ENCODE measurements at places on chromosomes 5 and 9.
A peak's percentile ranks its signal among the peaks of the same experiment; 100 is the strongest.

DNA sequence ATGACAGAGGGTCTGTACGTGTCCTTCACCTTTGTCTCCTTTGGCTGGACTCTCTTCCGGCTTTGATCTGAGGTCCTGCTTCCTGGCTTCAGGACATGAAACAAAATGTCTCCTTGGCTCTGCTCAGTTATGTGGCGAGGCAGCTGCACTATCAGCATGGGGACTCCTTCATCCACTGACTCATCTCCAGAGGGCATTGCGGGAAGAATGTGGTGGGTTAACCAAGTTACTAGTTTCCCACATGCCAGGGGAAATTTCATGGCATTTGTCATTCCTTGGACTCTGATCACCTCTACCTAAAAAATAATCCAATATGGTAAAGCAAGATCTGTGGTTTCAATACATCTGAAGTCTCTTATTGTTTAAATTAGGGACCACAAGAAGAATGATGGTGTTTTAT lies 259.7 kb downstream of the MED10 start:
- no peak for DNase-seq

- peak; percentile 65 for DNase-seq
These were observed 765 bp downstream of the MARCHF6 start for GRCh38 chr5:10354048-10354872.

GRCh38 chr5:26482810-26483375 lies 555.5 kb downstream of the CDH9 start:
- DNase-seq: no peak

- DNase-seq: no peak
These were observed 18.5 kb downstream of the NIM1K start for GRCh38 chr5:43210570-43210969.

GRCh38 chr5:98102936-98103335 lies 670.5 kb upstream of the RGMB start:
- no peak for DNase-seq

DNA sequence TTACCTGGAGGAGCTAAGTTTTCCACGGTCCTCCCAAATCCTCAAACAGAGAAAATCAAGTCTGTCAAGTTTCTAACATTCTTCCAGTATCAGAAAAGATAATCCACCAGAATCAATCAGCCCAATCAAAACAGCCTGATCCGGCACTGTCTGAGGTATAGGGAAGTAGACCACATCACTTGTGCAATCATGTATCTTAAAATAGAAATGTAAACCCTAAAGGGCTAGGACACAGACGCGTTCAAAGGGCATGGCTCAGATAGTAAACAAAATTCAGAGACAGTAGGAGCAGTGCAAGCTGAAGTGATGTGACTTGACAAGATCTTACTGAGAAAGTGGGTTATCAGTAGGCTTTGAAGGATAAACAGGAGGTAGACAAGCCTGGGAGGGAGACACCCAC lies 252.4 kb upstream of the DAPK1 start:
- DNase-seq: no peak

DNA sequence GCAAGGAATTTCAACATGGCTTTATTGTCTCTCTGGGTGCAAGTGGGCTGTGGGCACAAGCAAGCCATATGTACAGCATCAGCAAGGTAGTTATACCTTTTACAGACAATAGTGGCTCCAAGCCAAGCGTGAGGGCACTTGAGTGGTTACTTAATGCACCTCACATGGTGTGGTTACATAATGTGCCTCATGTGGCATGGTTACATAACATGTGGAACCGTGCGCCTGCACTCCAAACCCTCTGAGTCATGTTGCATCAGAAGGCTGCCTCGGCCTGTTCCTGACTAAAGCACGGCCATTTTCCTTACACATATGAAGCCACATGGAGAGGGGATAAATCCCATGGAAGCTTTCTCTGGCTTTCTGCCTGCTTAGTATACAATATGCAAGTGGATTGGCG lies 150.9 kb downstream of the OSTF1 start:
- no peak for DNase-seq

GRCh38 chr5:30347858-30348257 lies 845.6 kb upstream of the CDH6 start:
- no peak for DNase-seq

DNA sequence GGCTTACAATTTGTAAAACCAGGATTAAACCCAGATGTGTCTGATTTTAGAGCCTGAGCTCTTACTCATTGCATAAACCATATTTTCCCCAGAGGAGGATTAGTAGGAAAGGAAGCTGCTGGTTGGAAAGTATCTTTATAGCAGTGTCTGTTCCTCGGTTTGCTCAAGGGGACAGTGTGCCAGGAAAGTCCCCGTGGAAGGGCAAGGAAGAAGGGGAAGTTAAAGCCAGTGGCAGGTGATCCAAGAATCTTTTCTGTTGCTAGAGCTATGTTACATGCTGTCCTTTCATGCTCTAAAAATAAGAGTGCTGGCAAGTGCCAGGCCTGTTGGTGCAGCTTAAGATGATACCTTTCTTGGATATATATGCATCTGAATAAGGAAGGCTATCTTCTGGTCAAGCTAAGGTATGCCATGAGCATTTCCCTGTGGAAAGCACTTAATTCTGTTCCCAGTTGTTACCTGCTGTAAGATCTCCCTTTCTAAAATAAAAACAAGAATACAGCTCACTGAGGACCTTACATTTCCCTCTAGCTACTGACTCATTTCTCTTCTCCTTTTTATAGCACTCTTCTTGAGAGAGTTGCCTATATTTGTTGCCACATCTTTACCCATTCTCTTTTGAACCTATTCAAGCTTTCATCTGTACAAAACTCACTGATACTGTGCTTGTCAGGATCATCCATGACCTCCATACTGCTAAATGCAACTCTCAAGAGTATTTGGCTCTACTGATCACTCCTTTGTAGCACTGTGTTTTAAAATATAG lies 8.0 kb downstream of the PDCD1LG2 start:
- no peak for DNase-seq

GRCh38 chr5:88839238-88839637 lies 43.7 kb downstream of the MEF2C start:
- DNase-seq: no peak

DNA sequence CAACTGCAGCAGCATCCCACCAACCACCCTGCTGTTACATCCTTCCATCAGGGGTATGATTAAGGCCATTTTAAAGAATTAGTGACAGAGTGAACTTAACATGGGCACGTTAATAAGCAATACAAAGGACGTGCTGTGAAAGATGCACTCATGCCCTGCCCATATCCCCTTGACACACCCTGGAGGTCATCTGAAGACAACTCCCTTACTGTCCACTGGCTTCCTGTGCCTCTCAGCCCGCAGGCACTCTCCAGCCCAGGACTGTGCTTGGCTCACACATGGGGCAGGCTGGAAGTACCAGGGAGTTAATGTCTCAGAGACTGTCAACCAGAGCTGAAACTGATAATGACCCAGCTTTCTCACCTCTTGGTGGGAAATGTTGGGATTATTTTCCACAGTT lies 81.8 kb downstream of the TRIM36 start:
- no peak for DNase-seq

GRCh38 chr5:87081016-87081415 lies 186.7 kb upstream of the RASA1 start:
- no peak for DNase-seq

- DNase-seq: no peak
These were observed 86.8 kb downstream of the SLC24A2 start for GRCh38 chr9:19701991-19702390.

GRCh38 chr5:32272746-32273145 lies 40.0 kb downstream of the MTMR12 start:
- no peak for DNase-seq

- no peak for DNase-seq
These were observed 404.1 kb downstream of the DMRT2 start for GRCh38 chr9:1454211-1454610.

DNA sequence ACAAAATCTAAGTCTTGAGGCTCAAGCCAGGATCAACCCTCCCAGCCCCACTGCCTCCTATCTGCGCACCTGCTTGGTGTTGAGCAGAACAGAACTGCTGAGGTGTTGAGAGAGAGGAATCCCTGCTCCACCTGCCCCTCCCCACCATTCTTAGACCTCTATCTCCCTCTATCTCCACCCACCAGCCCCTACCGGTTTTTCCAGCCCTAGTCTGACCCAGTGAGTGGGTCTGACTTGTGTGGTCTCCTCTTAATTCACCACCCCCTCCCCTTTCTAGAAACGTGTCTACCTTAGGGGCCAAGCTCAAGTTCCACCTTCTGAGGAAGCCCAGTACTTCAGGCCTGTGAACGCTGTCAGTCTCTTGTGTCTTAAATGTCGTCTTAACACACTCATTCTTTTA lies 93.7 kb downstream of the ARHGAP26 start:
- no peak for DNase-seq

GRCh38 chr9:22548625-22549024 lies 102.0 kb downstream of the DMRTA1 start:
- DNase-seq: no peak

DNA sequence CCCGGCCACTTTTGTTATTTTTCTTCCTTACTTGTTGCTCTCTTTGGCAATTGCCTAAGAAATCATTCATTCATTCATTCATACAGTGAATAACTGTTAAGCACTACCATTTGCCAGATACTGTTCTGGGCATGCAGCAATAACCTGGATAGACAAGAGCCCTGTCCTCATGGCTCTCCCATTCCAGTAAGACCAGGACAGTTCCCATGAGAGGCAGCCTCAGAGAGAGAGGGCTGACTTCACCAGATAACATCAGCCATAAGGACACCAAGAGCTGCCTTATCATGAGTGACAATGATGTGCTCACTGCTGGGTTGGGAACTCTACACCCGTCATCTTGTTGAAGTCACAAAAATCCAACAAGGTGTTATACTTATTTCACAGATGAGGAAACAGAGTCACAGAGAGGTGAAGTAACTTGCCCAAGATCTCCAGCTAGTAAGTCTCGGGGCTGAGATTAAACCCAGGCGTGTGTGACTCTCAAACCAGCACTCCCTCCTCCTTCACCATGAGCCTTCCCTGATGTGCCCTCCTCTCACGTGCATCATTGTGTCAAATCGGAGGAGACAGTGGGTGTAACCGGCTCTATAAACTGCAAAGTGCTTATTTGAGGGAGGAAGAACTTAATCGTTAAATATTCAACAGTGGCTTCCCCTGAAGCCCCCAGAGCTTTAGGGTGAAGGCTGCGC lies 61.1 kb upstream of the TBC1D2 start:
- no peak for DNase-seq

DNA sequence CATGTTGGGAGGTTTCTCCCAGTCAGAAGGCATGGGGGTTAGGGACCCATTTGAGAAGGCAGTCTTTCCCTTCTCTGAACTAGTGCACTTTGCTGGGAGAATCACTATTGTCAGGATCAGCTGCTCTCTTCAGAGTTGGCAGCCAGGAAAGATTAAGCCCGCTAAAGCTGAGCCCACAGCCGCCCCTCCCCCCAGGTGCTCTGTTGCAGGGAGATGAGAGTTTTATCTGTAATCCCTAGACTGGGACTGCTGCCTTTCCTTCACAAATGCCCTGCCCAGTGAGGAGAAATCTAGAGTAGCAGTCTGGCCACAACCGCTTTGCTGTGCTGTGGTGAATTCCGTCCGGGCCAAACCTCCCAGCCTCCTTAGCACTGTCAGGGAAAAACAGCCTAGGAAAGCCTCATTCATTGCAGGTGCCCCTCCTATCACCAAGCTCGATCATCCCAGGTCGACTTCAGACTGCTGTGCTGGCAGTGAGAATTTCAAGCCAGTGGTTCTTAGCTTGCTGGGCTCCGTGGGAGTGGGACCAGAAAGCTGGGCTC lies 69.8 kb downstream of the CNTLN start:
- DNase-seq: no peak

GRCh38 chr9:91234523-91234922 lies 127.2 kb downstream of the AUH start:
- DNase-seq: no peak

DNA sequence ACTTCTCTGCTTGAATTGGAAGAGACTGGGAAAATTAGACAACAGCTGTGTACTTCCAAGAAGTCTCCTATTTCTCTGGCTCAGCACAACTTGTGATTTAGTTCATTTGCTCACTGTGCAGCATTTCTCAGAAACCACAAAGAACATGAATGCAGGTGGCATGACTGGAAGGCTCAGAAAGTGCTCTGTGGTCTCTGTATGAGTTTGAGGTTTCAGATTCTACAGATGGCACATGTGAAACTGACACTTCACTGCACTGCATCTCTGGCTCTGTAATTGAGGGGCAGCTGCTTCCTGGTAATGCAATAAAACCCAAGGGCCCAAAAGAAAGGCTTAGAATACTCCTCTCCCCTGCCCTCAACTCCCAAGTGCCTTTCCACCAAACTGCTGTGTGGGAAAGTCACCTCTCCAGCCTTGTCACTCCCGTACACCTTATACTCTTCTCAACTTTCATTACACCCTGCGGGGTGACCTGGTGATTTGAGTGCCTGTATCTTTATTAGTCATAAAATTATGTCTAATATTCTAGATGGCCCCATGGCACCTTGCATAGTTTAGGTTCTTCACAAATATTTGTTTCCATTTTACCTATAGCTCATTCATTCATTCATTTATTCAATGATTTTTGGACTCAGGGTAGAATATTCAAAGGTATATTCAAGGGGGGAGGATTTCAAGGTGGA lies 82.5 kb downstream of the ESM1 start:
- peak; percentile 48 for DNase-seq

DNA sequence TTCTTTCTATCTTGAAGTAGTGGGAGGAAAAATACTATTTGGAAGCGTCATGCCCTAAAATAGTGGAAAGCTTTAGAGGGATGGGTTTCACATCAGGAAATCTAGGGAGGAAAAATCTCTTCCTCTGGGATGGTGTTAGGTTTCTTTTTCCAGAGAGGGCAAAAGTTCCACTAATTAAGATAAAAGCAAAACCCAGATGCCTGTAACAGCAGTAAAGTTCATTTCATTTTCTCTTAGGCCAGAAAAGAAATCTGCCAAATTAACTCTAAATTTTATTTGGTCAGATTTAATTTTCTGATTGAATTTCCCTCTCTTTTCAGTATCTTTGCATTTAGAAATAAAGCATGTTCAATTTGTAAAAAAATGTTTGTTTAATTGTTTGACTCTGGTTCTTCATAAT lies 88.8 kb downstream of the LURAP1L start:
- no peak for DNase-seq

- no peak for DNase-seq
These were observed 97.0 kb downstream of the PDE6A start for GRCh38 chr5:149847611-149848010.

DNA sequence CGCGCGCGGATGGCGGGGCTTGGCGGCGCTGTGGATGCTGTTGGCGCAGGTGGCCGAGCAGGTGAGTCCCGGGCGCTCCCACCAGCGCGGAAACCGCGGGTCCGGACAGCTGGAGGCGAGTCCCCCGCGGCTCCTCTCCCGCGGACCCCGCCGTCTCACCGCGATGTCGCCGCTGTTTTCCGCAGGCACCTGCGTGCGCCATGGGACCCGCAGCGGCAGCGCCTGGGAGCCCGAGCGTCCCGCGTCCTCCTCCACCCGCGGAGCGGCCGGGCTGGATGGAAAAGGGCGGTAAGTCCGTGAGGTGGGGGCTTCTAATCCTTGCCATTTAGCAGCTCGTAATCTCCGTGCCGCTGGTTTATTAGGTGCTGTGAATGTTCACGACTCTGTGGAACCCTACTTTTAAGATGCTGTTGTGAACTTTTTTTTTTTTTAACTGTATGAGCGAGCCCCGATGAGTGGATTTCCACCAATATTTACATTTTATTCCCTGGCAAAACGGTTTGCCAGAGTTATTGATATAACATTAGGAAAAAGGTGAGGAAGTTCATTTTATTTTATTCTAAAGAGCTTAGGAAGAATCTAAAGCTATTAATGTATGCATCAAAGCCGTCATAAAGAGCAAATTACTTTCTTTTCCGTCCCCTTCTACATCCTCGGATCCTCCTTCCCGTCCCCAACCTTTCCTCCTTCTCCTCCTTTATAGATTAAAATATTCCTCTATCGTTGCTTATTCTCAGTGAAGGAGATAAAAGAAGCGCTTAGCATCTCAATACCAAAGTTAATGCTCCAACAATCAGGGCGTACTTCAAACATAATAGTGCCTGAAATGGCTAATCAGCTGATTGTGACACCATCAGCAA lies 579 bp downstream of the ADAMTS16 start:
- DNase-seq: peak; percentile 5
